ENCODE measurements at places on chromosomes 7 and 10.

DNA sequence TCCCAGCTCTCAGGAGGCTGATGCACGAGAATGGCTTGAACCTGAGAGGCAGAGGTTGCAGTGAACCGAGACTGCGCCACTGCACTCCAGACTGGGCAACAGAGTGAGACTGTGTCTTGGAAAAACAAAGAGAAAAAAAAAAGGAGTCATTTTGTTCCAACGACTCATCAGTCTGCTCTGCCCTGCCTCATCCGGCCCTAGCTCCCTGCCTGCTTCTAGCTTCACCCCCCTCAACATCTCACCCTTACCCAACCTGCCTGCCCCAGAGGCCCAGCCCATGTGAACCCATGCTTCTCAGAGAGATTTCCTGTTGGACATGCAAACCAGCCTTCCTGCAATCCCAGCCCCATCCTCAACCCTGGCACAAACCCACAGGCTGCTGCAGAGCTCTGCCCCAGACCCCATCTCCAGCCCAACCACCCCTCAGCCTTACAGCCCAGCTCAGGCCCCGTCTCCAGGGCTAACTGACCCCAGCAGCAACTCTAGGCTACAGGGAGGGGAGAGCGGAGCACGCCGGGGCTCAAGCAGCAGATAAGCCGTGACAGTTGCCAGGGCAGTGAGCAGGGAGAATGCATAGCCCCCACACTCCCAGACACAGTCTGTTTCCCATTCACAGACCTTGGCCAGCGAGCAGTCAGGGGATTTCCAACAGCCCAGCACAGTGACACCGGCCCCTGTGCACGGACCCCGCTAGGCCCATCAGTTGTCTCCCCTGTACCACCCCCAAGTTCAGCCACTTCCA lies 86.0 kb upstream of the KCTD7 start:
- DNase-seq = no peak

DNA sequence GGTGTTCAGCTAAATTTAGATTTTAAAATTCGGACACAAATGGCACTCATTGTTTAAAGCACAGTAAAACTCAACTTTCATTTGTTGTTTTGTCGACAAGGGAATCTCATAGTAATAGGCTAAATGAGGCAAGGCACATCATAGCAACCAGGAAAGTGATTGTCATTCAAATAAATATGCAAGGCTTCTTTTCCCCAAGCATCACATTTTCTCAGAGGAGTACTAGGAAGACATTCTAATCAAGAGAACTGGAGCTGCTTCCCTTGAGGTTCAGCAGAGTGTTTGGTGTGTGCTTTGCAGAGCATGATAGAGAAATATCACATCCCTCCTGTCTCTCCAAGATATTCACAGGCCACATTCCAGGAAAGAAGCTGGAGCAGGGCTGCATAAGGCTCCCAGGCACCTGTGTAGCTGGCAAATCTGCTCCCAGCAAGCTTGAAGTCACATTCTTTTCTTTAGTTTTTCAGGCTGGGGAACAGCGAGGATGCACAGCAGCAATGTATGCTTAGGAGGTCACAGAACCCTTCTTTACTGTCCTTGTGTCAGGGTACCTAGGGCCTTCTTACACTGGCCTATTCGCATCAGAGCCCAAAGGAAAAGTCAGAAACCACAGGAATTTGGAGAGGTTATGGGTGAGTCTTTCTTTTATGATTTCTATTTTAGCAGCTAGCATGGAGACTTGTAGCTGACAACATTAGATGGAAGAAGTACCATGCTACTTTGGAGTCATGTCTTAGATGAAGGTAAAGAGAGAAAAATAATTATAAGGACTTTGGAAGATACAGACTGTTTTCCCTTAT lies 95.9 kb upstream of the HDAC9 start:
- no peak for DNase-seq

GRCh38 chr10:101256387-101256786 lies 27.1 kb upstream of the LBX1 start:
- DNase-seq = no peak

DNA sequence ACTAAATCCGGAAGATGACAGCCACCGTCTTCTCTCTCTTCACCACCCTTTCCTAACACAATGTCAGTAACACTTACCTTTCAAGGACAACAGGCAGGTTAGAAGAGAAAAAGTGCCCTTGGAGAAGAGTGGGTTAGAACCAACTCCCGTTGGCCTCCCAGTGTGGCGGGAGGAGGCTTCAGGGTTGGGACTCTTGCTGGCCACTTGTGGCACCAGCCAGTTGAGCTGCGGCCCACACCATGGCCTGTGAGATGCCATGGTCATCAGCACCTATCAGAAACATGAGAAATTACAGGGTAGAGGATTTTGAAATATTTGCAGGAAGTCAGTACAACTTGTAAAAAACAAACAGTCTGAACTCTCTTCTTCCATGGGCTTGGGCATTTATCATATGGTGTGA lies 93.8 kb downstream of the MKI67 start:
- no peak for DNase-seq

GRCh38 chr7:3438352-3438751 lies 137.3 kb downstream of the SDK1 start:
- DNase-seq = no peak

GRCh38 chr7:128740996-128741395 lies 1.8 kb downstream of the CALU start:
- DNase-seq = no peak

GRCh38 chr7:44748948-44749731 lies 493 bp downstream of the ZMIZ2 start:
- peak; percentile 35 for DNase-seq

DNA sequence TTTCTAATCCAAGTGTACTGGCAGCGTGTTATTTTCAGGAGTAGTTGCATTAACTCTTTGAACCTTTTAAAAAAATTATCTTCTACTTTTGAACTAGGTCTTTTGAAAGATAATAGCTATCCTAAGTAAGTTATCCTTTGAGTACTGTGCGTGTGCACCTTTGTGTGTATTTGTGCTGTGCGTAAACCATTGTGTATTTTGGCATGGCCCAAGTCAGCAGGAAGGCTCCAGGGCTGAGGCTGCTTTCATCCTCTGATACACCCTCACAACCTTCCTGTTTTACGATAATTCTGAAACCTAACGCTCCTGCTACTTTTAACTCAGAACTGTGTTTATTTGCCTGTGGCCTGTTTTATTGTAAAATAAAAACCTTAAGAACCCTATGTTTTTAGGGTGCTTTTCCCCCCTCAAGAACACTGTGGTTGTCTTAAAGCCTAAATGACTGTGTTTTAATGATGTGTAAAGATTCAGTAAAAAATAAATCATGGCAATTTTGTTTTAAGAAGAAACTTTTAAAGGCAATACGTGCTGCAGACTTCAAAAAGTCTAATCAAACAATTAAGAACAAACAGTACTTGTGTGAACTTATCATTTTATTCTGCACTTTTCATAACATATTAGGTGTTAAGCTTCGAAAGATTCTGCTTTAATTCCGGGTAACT lies 57.5 kb downstream of the HDAC9 start:
- no peak for DNase-seq

DNA sequence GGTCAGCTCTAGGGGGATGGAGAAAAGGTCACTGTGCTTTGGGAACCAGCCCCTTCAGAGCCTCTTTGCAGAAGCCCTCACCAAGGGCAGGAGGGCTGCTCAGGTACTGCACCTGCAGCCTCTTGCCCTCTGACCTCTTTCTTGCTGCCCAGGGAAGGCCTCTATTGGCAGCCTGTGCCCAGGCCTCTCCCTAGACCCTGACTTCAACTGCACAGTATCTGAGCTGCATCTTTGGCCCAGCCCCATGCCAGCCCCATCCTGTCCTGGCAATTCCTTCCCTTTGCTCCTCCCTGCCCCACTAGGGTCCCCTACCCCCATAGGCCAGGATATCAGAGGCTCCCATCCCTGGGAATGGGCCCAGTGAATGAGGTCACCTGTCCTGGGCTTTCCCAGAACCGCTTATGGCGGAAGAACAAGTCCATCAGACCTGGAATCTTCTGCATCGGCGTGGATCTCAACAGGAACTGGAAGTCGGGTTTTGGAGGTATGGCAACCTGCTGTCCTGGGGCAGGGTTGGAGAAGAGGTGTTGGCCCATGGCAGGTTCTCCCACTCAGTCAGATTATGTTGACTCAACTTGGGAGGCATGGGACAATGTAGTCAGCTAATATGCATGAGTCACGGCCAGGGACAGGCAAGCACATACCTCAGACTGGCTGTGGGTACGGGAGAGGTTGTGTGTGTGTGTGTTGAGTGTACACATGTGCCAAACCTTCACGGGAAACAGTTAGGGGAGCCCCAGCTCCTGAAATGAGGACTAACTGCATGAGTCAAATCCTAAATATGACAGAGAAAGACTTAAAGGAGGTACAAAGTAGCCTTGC lies 17.1 kb upstream of the CPA1 start:
- DNase-seq = no peak

GRCh38 chr7:37732888-37733287 lies 49.3 kb downstream of the GPR141 start:
- no peak for DNase-seq

DNA sequence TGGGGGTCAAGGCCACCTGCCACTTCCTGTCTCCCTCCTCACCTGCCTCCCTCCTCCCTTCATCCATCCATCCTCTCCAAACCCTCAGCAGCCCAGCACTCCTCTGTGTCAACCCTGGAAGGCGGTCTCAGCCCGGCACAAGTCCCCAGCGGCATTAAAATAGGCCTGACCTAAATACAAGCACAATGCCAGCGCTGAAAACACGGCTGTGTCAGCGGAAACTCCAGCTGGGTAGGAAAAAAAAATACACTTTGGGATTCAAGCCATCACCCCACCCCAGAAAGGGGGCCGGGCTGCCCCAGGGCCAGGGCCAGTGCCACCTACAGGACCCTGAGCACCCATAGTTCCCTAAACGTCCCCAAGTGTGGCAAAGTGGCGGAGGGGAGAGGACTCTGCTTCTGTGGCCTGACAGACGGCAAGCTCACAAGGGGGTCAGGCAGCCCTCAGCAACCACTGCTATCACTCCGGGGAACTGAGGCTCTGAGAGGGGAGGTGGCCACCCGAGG lies 22.7 kb upstream of the GTF2IRD1 start:
- DNase-seq = no peak

GRCh38 chr10:118841881-118842605 lies 87.3 kb upstream of the CACUL1 start:
- no peak for DNase-seq

GRCh38 chr10:48247680-48248079 lies 26.8 kb downstream of the FRMPD2 start:
- no peak for DNase-seq

DNA sequence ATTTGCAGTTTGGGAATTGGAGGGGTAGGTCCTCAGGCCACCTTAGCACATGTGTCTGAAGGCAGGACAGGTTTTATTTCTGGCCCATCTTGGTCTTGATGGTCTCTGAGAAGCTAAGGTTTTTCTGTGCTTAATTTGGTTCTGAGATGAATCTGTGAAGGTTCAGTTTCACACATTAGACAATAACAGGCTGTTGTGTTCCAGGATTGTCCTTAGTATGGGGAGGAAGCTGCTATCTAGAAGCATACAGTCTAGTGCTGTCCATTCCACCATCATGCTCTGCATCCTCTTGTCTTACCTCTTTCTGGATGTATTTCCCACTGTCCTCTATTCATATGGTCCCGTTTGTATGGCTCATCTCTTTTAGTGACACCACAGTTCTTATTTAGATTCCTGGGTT lies 7.1 kb downstream of the UBE2D1 start:
- no peak for DNase-seq

DNA sequence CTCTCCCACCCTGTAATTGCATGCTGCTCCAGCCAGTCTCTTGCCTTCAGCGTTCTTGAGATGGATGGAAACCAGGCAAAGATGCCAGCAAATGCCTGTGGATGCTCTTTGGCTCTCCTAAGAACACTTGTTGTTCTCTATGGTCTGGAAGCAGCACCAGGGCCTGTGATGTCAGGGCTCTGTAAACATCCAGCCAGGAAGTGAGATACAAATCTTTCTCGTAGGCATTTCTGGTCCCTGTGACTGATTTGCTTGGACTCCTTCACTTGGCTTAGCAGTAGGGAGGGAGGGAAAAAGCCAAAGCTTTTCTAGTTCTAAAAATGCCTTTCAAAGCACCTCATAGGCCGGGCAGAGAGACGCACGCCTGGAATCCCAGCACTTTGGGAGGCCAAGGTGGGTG lies 201.3 kb downstream of the REEP3 start:
- no peak for DNase-seq

DNA sequence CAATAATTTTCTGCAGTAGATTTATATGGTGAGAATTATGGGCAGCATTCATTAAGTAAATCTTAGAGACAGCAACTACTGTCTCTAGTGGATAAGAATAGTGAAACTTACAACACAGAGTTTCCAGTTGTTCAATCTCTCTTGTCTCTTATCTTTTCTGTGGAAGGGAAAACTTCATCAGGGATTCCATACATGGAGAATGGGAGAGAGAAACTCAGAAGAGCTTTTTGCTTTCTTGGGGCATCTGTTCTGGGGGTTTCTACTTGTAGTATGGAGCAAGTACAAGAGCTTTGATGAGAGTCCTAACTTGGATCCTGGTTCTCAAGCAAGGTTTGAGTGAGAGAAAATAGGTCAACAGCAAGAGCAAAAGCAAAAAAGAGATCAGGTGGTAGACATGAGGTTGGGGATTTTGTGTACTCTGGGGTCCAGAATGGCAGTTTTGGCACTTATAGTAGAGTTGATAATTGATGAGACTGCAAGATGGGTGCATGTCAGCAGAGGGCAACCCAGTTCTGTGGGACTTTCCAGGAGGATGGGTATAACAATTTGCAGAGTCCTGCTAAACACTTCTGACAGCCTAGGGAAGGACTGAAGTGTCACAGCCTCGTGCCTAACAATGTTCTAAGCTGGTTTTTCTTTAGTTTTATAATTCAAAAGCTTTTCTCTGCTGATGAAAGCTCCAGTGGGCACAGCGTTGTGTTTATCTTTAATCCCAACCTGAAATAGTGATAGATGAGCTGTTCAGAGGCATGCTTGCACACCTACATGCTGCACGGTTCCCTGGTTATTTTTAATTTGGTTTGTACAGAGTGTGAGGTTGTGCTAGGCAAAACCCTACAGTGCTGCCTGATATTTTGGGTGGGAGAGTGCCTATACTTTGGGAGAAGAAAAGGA lies 32.0 kb upstream of the STRIP2 start:
- no peak for DNase-seq

DNA sequence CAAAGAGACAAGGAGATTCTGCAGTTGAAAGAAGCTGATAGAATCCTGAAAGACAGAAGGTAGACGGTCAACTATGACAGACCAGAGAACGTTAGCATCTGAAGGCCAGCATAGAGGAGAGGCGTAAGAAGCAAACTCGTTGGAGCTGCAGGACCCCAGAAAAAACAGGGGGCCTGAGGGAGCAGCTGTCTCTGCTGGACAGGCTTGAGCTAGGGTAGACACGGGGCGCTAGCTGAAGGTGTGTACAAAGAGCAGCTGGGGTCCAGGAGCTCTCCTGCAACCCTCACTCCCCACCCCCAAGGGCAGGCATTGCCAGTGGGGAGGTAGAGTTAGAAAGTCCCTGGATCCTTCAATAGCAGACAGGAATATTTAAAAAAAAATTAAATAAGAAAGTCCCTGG lies 14.6 kb upstream of the GDI2 start:
- no peak for DNase-seq

GRCh38 chr7:100003711-100004661 lies 11.4 kb upstream of the ZKSCAN1 start:
- no peak for DNase-seq

- DNase-seq = no peak
Measured at GRCh38 chr10:26743841-26744240, 46.3 kb downstream of the PDSS1 start.

All from stimulated activated naive CD8-positive, alpha-beta T cell treated with anti-CD3 and anti-CD28 coated beads, Interleukin-15, amount 100 ng/mL, for 72 hours (primary cell).